ENCODE measurements at places on chromosomes 4 and X.

DNA sequence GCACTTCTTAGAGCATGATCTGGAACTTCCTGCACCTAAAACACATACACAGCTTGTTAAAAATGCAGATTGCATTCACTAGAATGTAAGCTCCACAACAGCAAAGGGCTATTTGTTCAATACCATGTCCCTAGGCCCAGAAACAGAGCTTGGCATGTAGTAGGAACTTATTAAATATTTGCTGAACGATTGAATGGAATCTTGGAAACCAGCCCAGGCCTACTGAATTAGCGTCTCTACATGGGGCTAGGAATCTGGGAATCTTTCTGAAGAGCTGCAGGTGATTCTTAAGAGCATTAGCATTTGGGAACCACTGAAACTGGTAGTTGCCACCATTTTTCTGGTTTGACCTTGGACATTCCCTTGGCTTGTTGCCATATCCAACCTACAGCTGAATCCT is 234.1 kb downstream of the STIM2 start:
- DNase-seq, result no peak

GRCh38 chr4:6892190-6892908 is 17.3 kb upstream of the TBC1D14 start:
- no peak for DNase-seq

DNA sequence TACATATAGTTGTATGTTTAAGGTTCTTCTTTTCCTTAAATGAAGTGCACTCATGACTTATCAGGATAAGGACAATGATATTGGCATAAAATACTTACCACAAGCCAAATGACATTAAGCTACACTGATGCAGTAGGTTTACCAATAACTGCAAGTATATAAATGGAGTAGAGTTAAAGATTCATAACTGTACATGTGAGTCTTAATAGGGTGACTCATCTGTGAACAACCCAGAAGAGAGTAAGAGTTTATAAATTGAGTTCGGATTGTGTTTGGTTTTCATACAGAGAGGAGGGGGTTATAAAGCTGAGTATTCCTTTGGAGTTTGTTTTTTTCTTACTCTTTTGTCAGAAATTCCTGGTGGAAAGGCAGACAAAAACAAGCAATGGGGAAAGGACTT is 144.8 kb downstream of the TLL1 start:
- no peak for DNase-seq

DNA sequence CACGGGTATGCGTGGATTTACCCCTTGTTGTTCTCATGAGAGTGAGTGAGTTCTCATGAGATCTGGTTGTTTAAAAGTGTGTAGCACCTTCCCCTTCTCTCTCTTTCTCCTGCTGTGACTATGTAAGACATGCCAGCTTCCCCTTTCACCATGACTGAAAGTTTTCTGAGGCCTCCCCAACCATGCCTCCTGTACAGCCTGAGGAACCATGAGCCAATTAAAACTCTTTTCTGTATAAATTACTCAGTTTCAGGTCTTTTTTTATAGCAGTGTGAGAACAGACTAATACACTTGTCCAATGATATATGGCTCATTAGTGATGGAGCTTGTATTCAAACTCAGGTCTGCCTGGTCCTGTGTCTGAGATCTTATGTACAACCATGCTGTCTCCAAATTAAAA is 28.5 kb upstream of the RTL3 start:
- no peak for DNase-seq

DNA sequence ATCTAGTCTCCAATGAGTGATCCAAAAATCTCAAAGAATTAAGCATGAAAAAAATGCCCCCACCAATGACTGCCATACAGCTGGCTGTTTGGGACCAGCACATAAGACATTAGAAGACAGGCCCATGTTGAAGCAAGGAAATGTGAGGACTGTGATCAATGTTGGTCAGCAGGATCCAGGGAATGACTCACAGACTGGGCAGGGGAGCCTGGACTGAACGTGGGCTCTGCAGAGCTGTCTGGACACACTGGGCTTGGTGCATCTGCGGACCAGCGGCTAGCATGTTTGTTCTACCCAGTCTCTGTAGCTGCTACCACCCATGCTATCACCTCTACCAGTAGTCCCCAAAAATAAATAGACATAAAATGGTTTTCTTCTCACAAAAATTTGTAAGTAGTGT is 108.6 kb downstream of the PALLD start:
- no peak for DNase-seq

- no peak for DNase-seq
Measured at GRCh38 chr4:152735396-152735859, 44.1 kb downstream of the TIGD4 start.

GRCh38 chr4:113645771-113646441 is 115.6 kb downstream of the CAMK2D start:
- DNase-seq, result no peak

GRCh38 chrX:139204898-139205667 is 325.5 kb upstream of the F9 start:
- DNase-seq, result no peak

DNA sequence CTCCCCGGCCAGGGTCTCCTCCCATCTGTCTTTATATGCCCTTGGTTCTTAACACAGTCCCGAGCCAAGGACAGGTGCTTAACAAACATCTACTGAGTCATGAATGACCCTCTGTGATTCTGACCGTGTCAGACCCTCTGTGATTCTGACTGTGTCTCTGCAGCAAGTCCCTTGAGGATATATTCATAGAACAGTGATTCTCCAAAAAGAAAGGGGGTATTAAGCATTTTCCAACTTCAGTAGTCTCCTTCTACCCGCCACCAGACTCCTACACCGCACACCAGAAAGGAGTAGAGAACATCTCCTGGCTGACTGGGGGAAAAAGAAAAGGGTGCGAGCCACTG is 13.6 kb downstream of the ACSL1 start:
- DNase-seq, result no peak

GRCh38 chr4:148574502-148574901 is 132.3 kb upstream of the NR3C2 start:
- no peak for DNase-seq

- DNase-seq, result no peak
Measured at GRCh38 chr4:156974264-156974663, 2.7 kb upstream of the PDGFC start.

DNA sequence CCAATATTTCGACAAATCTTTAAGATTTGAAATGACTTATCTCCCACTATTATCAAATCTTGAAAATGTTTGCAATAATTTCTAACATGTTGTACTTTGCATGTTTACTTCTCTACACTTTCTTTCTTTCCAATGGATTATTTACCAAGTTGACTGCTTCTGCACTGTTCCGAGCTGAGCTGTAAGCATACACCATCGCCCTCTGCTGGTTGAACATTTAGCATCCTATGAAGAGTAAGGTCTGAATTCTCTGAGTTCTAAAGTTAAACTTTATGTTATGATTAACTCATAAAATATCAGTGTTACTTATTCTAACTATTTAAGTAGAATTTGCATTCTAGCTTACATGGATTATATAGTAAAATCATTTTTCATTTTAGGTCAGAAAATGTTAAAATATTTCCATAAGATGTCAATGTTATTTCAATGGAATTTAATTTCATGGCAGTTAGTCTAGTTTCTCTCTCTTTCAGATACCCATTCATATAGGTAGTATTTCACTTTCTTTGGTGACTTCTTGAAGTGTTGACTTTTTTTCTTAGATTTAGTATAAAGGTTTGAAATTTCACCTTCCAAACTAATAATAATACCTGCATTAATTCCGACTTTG is 137.4 kb downstream of the DKK2 start:
- no peak for DNase-seq

GRCh38 chrX:24026432-24026831 is 554 bp downstream of the KLHL15 start:
- no peak for DNase-seq

- no peak for DNase-seq
Measured at GRCh38 chr4:34148322-34148908, 2095.9 kb downstream of the ARAP2 start.

DNA sequence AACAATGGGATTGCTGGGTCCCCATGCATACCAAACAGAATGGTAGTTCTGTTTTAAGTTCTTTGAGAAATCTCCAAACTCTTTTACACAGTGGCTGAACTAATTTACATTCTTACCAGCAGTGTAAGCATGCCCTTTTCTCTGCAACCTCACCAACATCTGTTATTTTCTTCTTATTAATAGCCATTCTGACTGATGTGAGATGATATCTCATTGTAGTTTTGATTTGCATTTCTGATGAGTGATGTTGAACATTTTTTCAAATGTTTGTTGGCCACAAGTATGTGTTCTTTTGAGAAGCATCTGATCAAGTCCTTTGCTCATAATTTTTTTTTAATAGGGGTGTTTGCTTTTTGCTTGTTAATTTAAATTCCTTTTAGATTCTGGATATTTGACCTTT is 41.2 kb upstream of the ZMAT1 start:
- no peak for DNase-seq

DNA sequence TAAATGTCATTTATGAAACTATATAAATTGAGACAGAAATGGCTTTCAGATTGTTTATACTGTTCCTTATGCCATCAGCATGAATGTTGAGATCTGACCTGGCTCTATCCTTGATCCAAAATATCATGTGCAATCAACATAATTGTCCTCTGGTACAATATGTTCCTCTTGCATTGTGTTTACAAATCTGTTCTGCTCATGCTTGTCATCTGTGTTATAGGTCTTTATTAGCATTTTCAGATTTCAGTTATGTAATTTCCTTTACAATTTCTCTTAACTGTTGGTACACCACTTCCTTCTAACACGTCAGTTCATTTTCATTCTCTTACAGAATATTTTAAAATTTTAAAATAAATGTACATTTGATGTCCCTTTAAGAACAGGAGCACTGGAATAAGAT is 1.6 kb downstream of the HPGD start:
- DNase-seq, result no peak

GRCh38 chrX:28966331-28966730 is 379.1 kb downstream of the IL1RAPL1 start:
- DNase-seq, result no peak

DNA sequence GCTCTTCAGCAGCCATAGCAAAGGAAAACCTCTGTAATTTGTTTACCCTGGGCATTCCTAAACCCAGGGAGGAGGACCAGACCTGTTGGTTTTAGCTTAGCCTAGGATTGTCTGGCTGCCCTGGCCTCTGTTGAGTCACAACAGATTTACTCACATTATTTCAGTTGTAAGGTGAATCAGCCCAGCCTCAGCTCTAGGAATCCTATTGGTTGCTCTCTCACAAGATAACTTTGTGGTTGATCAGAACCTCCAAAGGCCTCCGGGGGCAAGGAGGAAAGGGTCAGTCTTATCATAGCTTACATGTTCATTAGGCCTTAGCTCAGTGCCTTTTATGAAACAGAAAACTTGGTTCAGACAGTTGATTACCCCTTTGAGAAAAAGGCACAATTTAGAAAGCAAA is 41.0 kb downstream of the PDK3 start:
- DNase-seq, result no peak

DNA sequence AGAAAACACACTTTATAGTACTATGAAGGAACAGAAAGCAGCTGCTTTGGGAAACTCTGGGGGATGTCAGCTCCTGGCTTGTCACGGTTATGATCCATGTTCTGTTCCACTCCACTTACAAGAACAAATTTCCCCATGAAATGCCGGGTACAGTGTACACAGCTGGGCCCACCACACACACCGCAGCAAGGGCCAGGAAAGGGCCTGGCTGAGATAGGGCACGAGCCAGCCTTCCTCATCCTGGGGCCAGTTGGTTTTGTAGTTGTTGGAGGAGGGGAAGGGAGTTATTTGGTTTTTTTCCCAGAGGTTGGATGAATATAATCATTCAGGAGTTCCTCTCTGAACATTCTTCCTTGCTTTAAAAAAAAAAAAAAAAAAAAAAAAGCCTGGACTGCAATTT is 56.8 kb downstream of the SEPSECS start:
- no peak for DNase-seq

GRCh38 chr4:153529646-153530045 is 63.5 kb downstream of the TMEM131L start:
- DNase-seq, result no peak

GRCh38 chrX:107504006-107504405 is 54.6 kb downstream of the FRMPD3 start:
- no peak for DNase-seq

- no peak for DNase-seq
Measured at GRCh38 chr4:16483540-16483939, 257.3 kb upstream of the TAPT1 start.
